Cerebellar nuclear complex (tissue), 1 donor: ENCODE measurements at places on chromosomes 4 and X.

DNA sequence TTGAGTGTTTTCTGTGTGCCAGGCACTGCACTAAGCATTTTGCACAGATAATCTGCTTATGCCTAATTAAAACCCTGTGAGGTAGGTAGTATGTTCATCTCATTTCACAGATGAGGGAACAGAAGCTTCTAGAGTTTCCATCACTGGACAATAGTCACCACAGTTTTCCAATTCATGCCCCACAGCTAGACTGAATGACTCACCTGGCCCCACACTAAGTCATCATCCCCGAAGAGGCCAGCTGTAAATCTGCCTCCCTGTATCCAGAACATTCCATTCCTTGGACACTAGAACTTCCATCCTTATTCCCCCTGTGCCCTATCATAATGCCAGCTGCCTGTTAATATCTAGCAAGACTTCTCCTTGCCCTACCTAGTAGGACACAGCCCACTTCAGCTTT lies 40.9 kb upstream of the NYX start:
- no peak for DNase-seq

DNA sequence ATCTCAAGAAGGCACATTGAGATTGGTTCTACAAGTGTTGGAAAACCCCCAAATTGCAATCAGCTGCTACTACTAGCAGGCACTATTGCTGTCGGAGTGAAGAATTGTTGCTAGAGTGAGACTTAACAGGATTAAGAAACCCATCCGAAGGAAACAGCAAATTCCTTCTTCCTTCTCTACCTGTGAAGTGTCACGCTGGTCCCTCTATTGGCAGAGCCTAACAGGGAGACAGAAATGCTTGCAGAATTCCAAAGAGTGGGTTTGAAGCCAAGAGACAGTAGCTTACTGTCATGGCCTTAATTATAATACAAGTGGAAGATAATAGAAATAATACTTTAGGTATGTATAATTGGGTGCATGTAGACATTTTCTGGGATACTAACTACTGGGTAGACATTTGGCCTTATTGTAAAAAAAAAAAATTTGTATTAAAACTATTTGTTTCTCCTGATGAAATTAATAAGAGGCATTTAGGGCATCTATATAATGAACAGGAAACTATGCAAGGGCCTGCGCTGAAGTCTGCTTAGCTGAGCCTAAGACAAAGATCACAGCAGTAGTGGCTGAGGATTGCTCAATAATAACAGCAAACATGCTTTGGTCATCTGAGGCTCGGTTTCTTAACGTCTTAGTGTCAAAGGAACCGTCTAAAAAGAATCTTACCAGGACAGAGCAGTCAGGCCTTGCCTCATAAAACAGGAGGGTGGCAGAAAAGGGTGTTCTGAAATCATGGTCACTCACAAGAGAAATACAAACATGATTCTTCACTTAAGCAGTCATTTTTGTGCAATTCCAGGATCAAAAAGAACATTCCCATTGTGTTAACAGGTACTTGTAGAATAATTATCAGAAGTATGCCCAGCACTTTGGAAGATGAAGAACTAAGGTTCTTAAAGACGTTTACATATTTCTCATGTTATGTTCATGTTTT lies 40.8 kb downstream of the FAM241A start:
- no peak for DNase-seq

- no peak for DNase-seq
These were observed 10.3 kb downstream of the SRPX2 start for GRCh38 chrX:100654261-100654660.

- DNase-seq = no peak
These were observed 56.4 kb upstream of the SLIT2 start for GRCh38 chr4:20195071-20195885.

DNA sequence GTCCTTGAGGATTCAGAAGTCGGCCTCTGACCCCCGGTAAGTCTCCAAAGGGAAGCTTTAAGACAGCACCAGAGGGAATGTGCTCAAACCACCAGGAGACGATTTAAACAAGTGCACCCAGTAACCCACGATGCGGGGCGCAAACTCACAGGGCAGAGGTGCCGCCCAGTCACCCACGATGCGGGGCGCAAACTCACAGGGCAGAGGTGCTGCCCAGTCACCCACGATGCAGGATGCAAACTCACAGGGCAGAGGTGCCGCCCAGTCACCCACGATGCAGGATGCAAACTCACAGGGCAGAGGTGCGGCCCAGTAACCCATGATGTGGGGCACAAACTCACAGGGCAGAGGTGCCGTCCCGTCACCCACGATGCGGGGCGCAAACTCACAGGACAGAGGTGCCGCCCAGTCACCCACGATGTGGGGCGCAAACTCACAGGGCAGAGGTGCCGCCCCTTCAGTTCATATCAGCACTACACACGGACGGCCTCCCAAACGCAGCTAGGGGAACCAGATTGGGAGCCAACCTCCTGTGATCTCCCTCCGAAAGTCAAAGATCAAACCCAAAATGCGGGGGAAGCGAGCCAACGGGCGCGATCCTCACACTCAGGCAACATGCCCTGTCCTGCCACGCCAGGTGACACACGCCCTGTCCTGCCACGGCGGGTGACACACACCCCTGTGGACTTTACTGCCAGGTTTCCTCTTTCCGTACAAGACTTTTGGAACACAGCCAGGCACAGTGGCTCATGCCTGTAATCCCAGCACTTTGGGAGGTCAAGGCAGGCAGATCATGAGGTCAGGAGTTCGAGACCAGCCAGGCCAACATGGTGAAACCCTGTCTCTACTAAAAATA lies 11.3 kb downstream of the PPP2R3B start:
- no peak for DNase-seq

DNA sequence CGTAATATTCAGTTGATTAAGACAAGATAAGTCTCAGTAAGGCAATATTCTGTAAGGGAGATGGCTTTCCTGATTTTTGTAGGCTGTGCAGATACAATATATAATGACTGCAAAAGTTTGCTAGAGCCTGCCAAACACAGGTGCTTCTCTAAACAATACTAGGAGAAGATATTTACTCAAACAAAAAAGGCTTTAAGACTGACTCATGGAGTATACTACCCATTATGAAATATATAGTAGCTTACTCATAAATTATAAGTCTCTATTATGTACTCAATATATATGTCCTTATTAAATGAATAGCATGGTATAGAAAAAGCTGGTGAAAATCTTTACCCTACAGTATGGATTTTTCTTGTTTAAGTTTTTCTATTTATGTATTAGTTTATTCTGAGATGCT lies 93.2 kb upstream of the IL15 start:
- no peak for DNase-seq

- no peak for DNase-seq
These were observed 148.2 kb downstream of the SMIM20 start for GRCh38 chr4:26062215-26062614.

- no peak for DNase-seq
These were observed 181.3 kb upstream of the KLF3 start for GRCh38 chr4:38482696-38483095.

DNA sequence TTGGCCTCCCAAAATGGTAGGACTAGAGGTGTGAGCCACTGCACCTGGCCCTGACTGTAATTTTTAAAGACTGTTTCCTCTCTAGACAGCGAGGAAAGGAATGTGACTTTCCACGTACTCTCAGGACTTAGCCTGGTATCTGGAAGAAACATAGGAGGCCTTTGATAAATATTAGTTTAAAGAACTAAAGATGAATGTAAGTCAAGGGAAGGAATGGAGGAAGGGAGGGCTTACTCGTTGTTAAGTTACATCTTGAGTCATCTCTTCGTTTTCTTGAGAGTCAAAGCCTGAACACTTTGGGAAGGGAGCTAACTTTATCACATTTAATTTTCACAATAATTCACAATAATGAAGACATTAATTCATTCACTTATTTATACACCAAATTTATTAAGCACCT lies 7.2 kb upstream of the LNX1 start:
- no peak for DNase-seq

GRCh38 chr4:118941799-118942198 lies 53.1 kb downstream of the SYNPO2 start:
- no peak for DNase-seq

GRCh38 chrX:79412972-79413371 lies 45.8 kb upstream of the ITM2A start:
- DNase-seq = no peak

- DNase-seq = no peak
These were observed 262.7 kb downstream of the KCNIP4 start for GRCh38 chr4:21685911-21686310.

GRCh38 chrX:118216509-118216908 lies 99.9 kb upstream of the KLHL13 start:
- no peak for DNase-seq

GRCh38 chrX:101081231-101081630 lies 2.6 kb downstream of the TMEM35A start:
- no peak for DNase-seq

GRCh38 chr4:56448301-56448700 lies 12.2 kb downstream of the PAICS start:
- no peak for DNase-seq

- no peak for DNase-seq
These were observed 47.5 kb upstream of the GALNT7 start for GRCh38 chr4:173121076-173121561.

GRCh38 chrX:12304261-12304660 lies 166.0 kb downstream of the FRMPD4 start:
- DNase-seq = no peak

- no peak for DNase-seq
These were observed 10.5 kb downstream of the VEGFC start for GRCh38 chr4:176782191-176782590.

- no peak for DNase-seq
These were observed 154.9 kb upstream of the EPHA5 start for GRCh38 chr4:65825116-65825753.

- no peak for DNase-seq
These were observed 17.5 kb upstream of the ZNF41 start for GRCh38 chrX:47500554-47500953.

DNA sequence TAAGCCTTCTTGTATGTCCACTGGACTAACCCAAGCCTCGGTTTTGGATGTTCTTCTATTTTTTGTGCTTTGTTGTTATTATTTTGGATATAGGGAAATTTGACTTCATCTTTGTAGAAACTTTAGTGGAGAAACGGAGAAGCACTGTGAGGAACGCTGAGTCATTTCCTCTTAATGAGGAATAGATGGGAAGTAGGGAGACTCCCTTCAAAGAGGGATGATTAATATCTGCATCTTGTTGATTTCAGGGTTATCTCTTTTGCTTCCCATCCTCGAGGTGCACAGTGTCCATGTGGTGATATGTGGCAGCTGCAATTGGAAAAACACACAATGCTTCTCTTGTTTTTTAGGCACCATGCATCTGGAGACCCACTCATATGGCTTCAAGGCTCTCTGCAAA lies 1147.9 kb downstream of the NLGN4X start:
- no peak for DNase-seq

DNA sequence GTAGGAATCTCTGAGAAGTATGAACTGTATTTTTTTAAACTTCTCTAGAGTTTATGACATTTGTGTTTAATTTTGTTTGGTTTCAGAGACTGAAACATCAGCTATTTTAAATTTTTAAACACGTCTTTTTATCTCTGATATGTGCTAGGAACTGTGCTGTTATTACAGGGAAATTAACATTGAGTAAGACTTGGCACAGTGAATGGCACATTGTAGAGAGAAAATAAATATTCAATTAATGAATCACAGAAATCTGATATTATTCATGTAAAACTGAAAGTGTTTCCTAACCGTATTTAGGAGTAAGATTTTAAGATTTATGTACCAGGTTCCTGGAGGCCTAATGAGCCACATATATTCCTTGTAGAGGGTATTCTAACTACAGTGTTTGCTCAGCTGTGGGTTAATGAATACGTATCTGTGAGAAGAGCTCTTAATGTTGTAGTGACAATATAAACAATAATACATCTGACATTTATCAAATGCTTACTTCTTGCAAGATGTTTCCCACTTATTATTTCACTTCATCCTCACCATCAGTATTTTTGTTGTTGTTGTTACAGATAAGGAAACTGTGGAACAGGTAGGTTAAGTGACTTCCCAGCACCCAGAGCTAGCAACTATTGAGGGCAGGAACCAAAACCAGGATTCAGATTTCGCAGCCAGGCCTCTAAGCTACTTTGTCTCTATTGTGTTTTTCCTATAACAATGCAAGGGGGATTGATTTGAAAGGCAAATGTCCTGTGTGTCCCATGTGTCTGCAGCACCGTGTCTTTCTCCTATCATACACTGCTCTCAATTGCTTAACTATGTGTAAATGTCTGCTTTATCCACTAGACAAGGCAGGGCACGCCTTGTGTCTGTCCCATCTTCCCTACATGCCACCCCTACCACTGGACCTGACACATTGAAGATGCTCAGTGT lies 121.1 kb upstream of the FAM9C start:
- no peak for DNase-seq

- no peak for DNase-seq
These were observed 496.3 kb downstream of the PDGFC start for GRCh38 chr4:156475322-156475721.

DNA sequence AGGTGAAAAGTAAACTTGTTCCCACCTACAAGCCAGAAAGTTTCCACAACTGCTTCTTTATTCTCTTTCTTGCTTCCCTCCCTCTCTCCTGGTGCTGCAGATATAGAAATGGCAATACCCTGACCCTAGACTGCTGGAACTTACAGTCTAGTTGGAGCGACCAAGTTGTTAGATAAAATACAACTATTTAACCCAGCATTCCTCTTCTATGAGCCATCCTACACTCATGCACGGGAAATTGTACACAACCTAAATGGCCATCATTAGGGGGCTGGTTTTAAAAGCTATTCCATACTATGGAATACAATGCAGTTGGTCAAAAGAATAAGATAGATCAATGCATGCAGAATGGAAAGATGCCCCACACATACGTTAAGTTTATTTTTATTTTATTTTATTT lies 41.1 kb downstream of the PJA1 start:
- DNase-seq = no peak

GRCh38 chr4:26015906-26016305 lies 101.9 kb downstream of the SMIM20 start:
- DNase-seq = no peak

GRCh38 chr4:112183252-112183651 lies 38.0 kb downstream of the FAM241A start:
- no peak for DNase-seq
